Renal pelvis (tissue), 12 donors: ENCODE measurements at places on chromosomes 3 and 15. TPM values are rescaled to one million over a fixed set of nuclear protein-coding genes. Genes with fewer than 3 reads are reported as not detected.

The CNTN3 gene
- polyA plus RNA-seq, result 6.3 TPM

The TM6SF1 gene
- 2.6 TPM for polyA plus RNA-seq

The ACAD11 gene
- polyA plus RNA-seq, result 63.4 TPM

The CYP8B1 gene
- 1.5 TPM for polyA plus RNA-seq

The CFAP92 gene
- 2.5 TPM for polyA plus RNA-seq

The OCA2 gene
- 9.9 TPM for polyA plus RNA-seq

The FRG2C gene
- polyA plus RNA-seq, result not detected

The C3orf22 gene
- polyA plus RNA-seq, result 0.04 TPM

The AQR gene
- polyA plus RNA-seq, result 39.3 TPM

The IREB2 gene
- polyA plus RNA-seq, result 64.5 TPM

The ANKRD63 gene
- 0.34 TPM for polyA plus RNA-seq

The CKMT1B gene
- 2.2 TPM for polyA plus RNA-seq

The LEKR1 gene
- 4.2 TPM for polyA plus RNA-seq

The CHST2 gene
- polyA plus RNA-seq, result 23.7 TPM

The SNX22 gene
- 2.5 TPM for polyA plus RNA-seq

The SERPINI2 gene
- 1.0 TPM for polyA plus RNA-seq

The THRB gene
- polyA plus RNA-seq, result 23.3 TPM

The FGF12 gene
- 5.1 TPM for polyA plus RNA-seq

The TMEM42 gene
- polyA plus RNA-seq, result 33.7 TPM

The TRAIP gene
- polyA plus RNA-seq, result 9.3 TPM

The RASGRF1 gene
- 0.41 TPM for polyA plus RNA-seq

The TIPIN gene
- 20.7 TPM for polyA plus RNA-seq

The CFAP100 gene
- 1.7 TPM for polyA plus RNA-seq

The PLOD2 gene
- polyA plus RNA-seq, result 152 TPM

The PLXNB1 gene
- polyA plus RNA-seq, result 181 TPM

The ZWILCH gene
- polyA plus RNA-seq, result 30.9 TPM

The GOLIM4 gene
- 90.2 TPM for polyA plus RNA-seq

The DAPK2 gene
- 8.2 TPM for polyA plus RNA-seq

The KLHDC8B gene
- 45.0 TPM for polyA plus RNA-seq

The CHST13 gene
- polyA plus RNA-seq, result 11.0 TPM

The WDR49 gene
- polyA plus RNA-seq, result 1.3 TPM

The MEX3B gene
- 16.9 TPM for polyA plus RNA-seq

The HGD gene
- 75.9 TPM for polyA plus RNA-seq

The DLG1 gene
- 88.8 TPM for polyA plus RNA-seq

The SNX4 gene
- 64.0 TPM for polyA plus RNA-seq
